Activated CD4-positive, alpha-beta T cell treated with anti-CD3 and anti-CD28 coated beads, Interleukin-2, amount 50 U/mL, for 24 hours (primary cell): ENCODE measurements at places on chromosomes 3 and 15.

DNA sequence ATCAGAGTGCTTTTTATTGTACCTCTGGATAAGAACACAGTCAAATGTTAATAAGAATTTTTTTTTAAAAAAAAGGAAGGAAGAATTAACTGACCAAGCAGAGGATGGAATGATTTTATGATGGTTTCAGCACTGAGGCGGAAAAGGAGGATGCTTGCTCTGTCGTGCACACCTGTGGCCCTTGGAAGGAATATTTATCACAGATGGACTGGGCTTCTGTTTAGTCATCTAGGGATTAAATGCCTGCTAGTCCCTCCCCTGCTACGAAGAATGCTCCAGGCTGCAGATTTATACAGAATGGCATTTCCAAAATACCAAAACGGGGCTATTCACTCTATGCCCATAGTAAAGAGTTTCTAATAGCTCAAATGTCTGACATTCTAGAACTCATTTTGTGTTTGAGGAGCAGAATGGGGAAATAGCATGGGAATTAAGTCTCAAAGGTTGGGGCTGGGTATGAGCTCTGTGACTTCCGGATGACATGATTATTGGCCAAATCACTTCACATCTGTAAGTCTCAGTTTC, 92.8 kb upstream of the BCL6 start:
- DNase-seq, result no peak

GRCh38 chr3:148601766-148602685, 95.7 kb upstream of the AGTR1 start:
- no peak for DNase-seq

GRCh38 chr3:136819731-136820679, 1.1 kb downstream of the SLC35G2 start:
- DNase-seq, result no peak

DNA sequence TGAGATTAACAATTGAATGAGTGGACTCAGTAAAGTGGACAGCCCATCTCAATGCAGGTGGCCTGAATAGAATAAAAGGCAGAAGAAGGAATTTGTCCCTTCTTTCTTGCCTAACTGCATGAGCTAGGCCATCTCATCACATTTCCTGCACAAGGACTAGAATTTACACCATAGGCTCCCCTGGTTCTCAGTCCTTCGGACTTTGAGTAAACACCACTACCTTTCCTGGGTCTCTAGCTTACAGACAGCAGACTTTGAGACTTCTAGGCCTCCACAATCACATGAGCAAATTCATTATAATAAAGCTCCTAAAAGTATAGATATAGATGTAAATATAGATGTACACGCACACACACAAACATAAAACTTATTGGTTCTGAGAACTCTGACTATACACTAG, 28.3 kb downstream of the MTHFS start:
- no peak for DNase-seq

- no peak for DNase-seq
Observed at GRCh38 chr3:176275538-176275937, 921.7 kb downstream of the TBL1XR1 start.

- no peak for DNase-seq
Observed at GRCh38 chr3:23728601-23729117, 77.1 kb upstream of the UBE2E1 start.

DNA sequence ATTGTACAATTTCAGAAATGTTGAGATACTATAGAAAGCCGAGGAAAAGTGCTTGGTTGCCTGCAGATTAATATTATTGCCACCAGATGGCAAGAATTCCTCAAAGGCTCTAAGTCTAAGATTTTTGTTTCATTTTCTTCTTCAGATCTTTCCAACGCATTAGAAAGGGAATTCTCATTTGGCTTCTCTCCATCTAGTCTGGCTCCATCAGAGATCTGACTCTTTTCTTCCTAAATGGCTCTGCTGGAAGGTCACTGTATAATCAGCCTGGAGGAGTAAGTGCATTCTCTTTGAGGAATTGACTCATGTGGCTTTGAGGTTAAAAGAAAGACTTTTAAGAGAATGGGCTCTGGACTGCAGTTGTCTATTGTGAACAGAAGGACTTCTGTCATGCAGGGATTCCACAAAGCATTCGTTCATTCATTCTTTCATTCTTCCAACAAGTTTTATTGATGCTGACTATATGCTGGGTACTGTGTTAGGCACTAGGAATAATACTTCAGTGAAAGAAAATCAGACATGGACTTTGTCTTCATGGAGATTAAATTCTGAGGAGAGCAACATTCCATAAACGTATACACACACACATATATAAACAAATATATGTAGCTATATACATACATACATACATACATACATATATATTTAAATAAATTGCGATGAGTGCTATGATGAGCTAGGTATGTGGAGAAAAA, 55.3 kb downstream of the SLC28A2 start:
- DNase-seq, result no peak
